Activated CD8-positive, alpha-beta T cell treated with anti-CD3 and anti-CD28 coated beads, Interleukin-2, amount 10 ng/mL, durations not matched to agents 7 days and 5 days (primary cell): ENCODE measurements at places on chromosomes 5 and 9. TPM values are rescaled to one million over a fixed set of nuclear protein-coding genes. Genes with fewer than 3 reads are reported as not detected.
A peak's percentile ranks its signal among the peaks of the same experiment; 100 is the strongest.

DNA sequence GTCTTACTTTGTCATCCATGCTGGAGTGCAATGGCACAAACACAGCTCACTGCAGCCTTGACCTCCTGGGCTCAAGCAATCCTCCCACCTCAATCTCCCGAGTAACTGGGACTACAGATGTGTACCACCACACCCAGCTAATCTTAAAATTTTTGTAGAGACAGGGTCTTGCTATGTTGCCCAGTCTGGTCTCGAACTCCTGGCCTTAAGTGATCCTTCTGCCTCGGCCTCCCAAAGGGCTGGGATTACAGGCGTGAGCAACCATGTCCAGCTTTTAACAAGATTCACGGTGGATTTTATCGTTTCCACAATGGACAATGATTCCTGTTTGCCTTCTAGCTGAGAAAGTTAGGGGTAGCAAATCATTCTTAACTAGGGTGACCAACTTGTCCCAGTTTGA lies 165.9 kb downstream of the ZNF608 start:
- H3K4me3 ChIP-seq, result no peak overlapping the region
- no peak overlapping the region for H3K27ac ChIP-seq
- peaks cover 28% of the 10 kb centered on the region for H3K4me1 ChIP-seq
- H3K36me3 ChIP-seq, result no peaks in the 10 kb centered on the region
- H3K27me3 ChIP-seq, result peaks cover 11% of the 10 kb centered on the region

PCDHB10 gene
- total RNA-seq, result not detected

GRCh38 chr5:170697031-170697430 lies 86.5 kb upstream of the GABRP start:
- H3K27ac ChIP-seq, result no peak overlapping the region
- H3K4me1 ChIP-seq, result no peaks in the 10 kb centered on the region
- no peak overlapping the region for H3K4me3 ChIP-seq
- peaks cover 25% of the 10 kb centered on the region for H3K27me3 ChIP-seq

DNA sequence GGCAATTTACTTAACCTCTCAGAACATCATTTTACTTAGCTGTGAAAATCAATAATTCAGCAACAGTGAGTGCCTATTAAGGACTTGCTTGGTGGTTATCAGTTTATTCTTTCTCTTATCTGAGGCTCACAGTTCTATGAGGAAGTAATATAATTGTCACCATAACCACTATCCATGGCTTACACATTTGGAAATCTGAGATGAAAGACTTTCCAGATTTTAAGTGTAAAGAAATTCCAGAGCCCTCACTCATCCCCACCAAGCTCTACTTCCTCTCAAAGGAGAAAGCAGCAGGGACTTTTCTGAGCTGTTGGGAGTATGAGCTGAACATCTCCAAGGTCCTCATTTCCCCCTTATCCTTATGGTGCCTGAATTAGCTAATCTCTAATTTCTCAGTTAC lies 321.5 kb downstream of the FBXL7 start:
- no peak overlapping the region for H3K27ac ChIP-seq
- DNase-seq, result no peak
- H3K4me1 ChIP-seq, result no peaks in the 10 kb centered on the region
- no peaks in the 10 kb centered on the region for H3K36me3 ChIP-seq

RASGEF1C gene
- total RNA-seq, result not detected

GRCh38 chr9:114894206-114894605 lies 36.2 kb downstream of the TNFSF8 start:
- peaks cover 46% of the 10 kb centered on the region for H3K36me3 ChIP-seq
- H3K4me3 ChIP-seq, result no peak overlapping the region
- DNase-seq, result no peak
- H3K27me3 ChIP-seq, result no peaks in the 10 kb centered on the region
- peaks cover 59% of the 10 kb centered on the region for H3K4me1 ChIP-seq
- H3K27ac ChIP-seq, result peak overlapping the region; percentile 79

DNA sequence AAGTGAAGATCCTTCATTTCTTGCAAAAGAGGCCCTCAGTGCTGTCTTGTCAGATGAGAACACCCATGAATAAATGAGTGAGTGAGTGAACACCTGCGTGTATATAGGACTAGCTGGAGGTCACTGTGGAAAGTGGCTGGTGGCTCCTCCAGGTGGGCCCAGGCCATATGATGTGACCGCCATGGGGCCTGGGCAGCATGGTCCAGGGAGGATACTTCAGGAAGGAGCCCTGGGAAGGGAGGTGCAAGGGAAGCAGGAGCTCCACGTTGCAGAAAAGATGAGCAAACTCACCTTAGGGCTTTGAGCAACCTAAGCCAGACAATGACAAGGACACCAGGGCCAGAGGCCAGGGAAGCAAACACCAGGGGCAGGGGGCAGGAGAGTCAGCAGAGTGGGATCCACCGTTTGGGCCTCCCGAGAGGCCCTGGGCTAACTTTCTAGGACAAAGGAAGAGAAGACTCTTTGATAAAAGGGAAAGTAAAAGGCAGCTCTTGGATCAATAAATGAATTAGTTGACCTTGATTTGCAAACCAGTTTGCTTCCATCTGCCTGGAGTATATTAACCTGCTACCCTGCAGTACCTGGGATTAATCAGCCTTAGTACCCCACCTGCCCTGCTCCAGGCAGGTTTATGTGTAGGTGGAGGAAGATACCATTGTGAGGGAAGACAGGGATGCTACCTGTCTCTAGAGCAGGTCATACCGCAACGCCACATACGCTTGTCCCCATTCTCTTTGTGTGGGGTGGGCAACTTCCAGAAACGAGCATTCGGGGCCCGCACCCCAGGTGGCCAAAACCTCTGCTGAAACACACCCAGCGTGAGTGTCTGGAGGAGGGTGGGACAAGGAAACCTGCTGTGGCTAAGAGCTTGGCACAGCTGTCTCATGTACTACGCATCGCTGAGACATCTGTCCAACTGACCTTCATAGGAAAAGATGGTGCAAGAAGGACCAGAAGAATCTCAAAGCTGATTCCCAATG lies 51.4 kb upstream of the OLFM1 start:
- H3K36me3 ChIP-seq, result no peaks in the 10 kb centered on the region
- no peaks in the 10 kb centered on the region for H3K27me3 ChIP-seq
- no peak overlapping the region for H3K27ac ChIP-seq
- H3K4me3 ChIP-seq, result no peak overlapping the region

- H3K27me3 ChIP-seq, result peaks cover 7% of the 10 kb centered on the region
- DNase-seq, result no peak
- H3K4me1 ChIP-seq, result no peaks in the 10 kb centered on the region
- H3K36me3 ChIP-seq, result no peaks in the 10 kb centered on the region
- no peak overlapping the region for H3K4me3 ChIP-seq
- H3K27ac ChIP-seq, result no peak overlapping the region
These were observed 43.5 kb downstream of the PRLR start for GRCh38 chr5:35186749-35187148.

DNA sequence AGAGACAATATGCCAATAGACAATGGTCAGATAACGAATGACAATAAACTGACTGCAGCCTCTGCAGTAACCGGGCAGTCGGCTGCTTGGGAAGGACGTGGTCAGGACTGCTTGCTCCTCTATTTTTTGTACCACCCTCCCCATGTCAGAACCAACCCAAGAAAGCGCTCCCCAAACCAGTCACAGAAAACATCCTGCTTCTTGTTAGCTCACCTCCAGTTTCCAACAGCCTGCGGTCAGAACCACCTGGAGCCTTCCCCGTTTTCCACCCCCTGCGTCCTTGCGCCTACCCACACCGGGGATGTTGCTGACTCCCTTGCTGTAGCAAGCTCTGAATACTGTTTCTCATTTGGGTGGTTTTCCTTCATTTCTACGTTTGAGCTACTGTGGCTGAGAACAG lies 1.7 kb upstream of the MRNIP start:
- no peaks in the 10 kb centered on the region for H3K27me3 ChIP-seq
- peak overlapping the region; percentile 41 for H3K4me3 ChIP-seq
- H3K27ac ChIP-seq, result peak overlapping the region; percentile 36
- no peak for DNase-seq
- H3K36me3 ChIP-seq, result peaks cover 18% of the 10 kb centered on the region
- H3K4me1 ChIP-seq, result peaks cover 17% of the 10 kb centered on the region

RFX3 gene
- 6.8 TPM for total RNA-seq

GRCh38 chr5:79518718-79519117 lies 4.8 kb upstream of the HOMER1 start:
- no peaks in the 10 kb centered on the region for H3K36me3 ChIP-seq
- H3K27ac ChIP-seq, result no peak overlapping the region
- DNase-seq, result no peak
- peaks cover 17% of the 10 kb centered on the region for H3K4me1 ChIP-seq

DNA sequence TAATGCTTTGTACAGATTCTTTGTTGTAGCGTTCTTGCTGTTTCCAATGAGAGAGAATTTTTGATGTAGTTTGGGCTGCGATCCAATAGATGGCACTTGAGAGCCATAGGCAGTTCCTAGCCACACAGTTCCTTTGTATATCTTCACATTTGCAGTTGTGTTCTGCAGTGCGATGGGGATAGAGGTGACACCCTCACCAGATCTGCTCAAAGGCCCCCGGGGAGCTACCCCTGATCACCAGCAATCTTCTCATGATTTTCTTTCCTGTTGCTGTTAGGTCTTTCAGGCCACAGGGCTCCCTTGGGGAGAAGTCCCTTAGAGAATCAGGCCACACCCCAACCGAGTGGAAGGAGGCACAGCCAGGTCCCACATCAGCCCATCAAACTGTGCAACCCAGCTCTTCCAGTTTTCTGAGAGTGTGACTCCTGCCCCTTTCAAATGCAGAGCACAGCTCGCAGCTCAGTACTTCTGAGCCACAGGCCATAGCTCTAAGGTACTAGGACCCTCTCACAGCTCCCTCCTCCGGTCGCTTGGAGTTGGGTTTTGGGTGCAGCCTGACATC lies 353.7 kb downstream of the SLCO4C1 start:
- H3K27me3 ChIP-seq, result no peaks in the 10 kb centered on the region
- H3K4me1 ChIP-seq, result peaks cover 4% of the 10 kb centered on the region
- no peaks in the 10 kb centered on the region for H3K36me3 ChIP-seq
- peak; percentile 25 for DNase-seq
- H3K27ac ChIP-seq, result no peak overlapping the region
- H3K4me3 ChIP-seq, result no peak overlapping the region

DNA sequence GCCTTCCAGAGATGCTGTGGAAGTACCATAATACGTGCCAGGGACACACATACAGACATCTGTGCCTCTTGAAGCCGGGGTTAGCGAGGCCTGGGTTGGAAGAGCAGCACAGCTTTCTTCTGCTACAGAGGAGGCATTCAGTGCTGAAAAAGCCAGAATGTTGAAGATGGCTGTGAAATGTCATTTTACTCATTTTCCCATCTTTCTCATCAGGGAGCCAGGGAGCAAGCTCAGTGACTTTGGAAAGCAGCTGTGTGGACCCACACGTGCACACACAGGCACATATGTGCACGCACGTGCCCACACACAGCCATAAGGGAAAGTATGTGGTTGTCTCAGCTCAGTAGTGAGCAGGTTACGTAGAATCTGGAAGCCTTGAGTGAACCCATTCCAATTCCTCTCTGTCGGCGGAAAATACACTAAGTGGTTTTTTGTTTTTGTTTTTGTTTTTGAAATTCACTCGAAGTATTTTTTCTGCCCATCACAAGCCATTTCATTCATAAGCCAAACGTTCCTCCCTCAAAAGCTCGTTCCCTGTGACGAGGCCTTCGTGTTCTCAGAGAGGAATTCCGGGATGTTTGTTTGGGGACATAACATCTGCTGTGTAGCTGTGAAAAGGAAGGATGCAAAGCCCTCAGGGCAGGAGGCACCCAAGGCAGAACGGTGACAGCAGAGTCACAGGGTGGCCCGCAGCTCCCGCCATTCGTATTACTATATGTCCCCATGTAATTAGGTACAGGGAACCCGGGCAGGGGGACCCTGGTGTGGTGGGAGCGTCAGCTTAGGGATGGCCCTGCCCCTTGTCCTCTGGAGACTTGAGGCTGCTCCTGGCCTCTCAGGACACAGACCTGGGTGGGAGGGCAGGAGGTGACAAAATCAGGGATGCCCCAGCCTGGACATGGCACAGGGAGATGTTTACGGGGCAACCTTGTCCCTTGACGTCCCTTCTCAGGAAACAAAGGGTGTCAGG lies 29.0 kb upstream of the ANKRD33B start:
- H3K27me3 ChIP-seq, result peaks cover 15% of the 10 kb centered on the region
- H3K4me3 ChIP-seq, result no peak overlapping the region
- no peak for DNase-seq
- no peak overlapping the region for H3K27ac ChIP-seq
- peaks cover 18% of the 10 kb centered on the region for H3K4me1 ChIP-seq
- no peaks in the 10 kb centered on the region for H3K36me3 ChIP-seq

DNA sequence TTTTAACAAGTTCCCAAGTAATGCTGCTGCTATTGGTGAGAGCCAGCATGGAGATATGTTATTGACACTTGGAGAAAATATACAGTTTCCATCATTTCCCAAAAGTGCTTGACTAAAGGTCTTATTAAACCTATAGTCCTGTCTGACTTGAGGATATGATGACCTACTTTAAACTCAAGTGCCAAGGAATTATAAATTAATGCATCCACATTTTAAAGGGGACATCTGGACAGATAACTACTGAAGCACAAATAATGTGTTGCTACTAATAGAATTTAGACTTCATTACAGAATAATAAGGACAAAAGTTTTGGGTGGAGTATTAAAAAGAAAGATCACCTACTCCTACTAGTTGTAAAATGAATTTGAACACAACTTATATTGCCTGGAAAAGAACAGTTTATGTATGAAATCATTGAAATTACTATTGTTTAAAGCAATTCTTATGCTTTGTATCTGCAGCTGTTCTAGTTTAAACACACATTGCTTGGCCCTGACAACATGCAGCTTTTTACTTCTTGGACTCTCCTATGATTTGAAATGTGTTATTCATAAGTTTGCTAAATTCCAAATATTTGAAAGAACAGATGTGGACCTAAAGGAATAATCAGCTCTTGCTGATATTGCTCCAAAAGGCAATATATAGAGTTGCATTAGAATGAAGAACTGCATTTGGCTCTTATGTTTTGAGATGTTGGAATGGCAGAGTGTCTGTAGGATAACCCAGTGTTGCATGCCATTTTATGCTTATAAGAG lies 73.4 kb downstream of the SGCD start:
- no peaks in the 10 kb centered on the region for H3K4me1 ChIP-seq
- no peak overlapping the region for H3K27ac ChIP-seq
- no peaks in the 10 kb centered on the region for H3K36me3 ChIP-seq
- no peaks in the 10 kb centered on the region for H3K27me3 ChIP-seq

- no peak overlapping the region for H3K4me3 ChIP-seq
- peak; percentile 9 for DNase-seq
- H3K36me3 ChIP-seq, result no peaks in the 10 kb centered on the region
- no peak overlapping the region for H3K27ac ChIP-seq
- no peaks in the 10 kb centered on the region for H3K27me3 ChIP-seq
These were observed 31.7 kb downstream of the GLT6D1 start for GRCh38 chr9:135607401-135608293.

GABRA6 gene
- total RNA-seq, result not detected

GRCh38 chr9:86721226-86721781 lies 226.0 kb downstream of the GAS1 start:
- no peak overlapping the region for H3K27ac ChIP-seq
- H3K4me1 ChIP-seq, result peaks cover 5% of the 10 kb centered on the region
- DNase-seq, result no peak
- no peaks in the 10 kb centered on the region for H3K36me3 ChIP-seq

GRCh38 chr5:43017428-43017815 lies 22.7 kb downstream of the ANXA2R start:
- peak overlapping the region; percentile 99 for H3K27ac ChIP-seq
- peak overlapping the region; percentile 95 for H3K4me3 ChIP-seq
- peak; percentile 58 for DNase-seq

- H3K27ac ChIP-seq, result no peak overlapping the region
- peaks cover 5% of the 10 kb centered on the region for H3K27me3 ChIP-seq
- no peak overlapping the region for H3K4me3 ChIP-seq
- H3K36me3 ChIP-seq, result no peaks in the 10 kb centered on the region
- no peak for DNase-seq
These were observed 24.9 kb upstream of the TARS1 start for GRCh38 chr5:33415811-33416354.

UGT3A1 gene
- not detected for total RNA-seq

GRM6 gene
- total RNA-seq, result not detected

PCDHGC5 gene
- not detected for total RNA-seq

GRCh38 chr5:155665361-155665760 lies 651.8 kb downstream of the KIF4B start:
- no peak overlapping the region for H3K27ac ChIP-seq
- H3K27me3 ChIP-seq, result no peaks in the 10 kb centered on the region
- H3K36me3 ChIP-seq, result no peaks in the 10 kb centered on the region
